ENCODE measurements at places on chromosomes 2 and 18.

- no peak for DNase-seq
Observed at GRCh38 chr2:3785220-3785889, 82.0 kb downstream of the DCDC2C start.

GRCh38 chr18:9715978-9716774, 8.1 kb downstream of the RAB31 start:
- DNase-seq: no peak

DNA sequence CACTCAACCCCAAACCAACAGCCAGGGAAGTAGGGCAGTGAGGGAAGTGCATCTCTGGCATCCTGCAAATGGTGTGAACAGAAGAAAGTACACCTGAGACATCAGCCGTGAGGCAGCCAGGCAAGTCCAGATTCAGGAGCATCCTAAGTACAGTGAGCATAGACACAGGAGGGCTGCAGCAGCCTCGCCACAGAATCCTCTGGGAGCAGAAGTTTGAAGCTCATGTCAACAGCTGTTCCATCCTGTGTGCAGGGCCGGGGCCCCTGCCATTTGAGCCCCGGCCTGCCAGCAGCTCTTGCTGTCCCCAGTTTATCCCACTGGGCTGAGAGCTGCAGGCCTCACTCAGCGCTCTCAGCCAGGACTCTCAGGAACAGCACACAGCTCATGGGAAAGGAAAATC, 14.5 kb downstream of the LOXHD1 start:
- no peak for DNase-seq

DNA sequence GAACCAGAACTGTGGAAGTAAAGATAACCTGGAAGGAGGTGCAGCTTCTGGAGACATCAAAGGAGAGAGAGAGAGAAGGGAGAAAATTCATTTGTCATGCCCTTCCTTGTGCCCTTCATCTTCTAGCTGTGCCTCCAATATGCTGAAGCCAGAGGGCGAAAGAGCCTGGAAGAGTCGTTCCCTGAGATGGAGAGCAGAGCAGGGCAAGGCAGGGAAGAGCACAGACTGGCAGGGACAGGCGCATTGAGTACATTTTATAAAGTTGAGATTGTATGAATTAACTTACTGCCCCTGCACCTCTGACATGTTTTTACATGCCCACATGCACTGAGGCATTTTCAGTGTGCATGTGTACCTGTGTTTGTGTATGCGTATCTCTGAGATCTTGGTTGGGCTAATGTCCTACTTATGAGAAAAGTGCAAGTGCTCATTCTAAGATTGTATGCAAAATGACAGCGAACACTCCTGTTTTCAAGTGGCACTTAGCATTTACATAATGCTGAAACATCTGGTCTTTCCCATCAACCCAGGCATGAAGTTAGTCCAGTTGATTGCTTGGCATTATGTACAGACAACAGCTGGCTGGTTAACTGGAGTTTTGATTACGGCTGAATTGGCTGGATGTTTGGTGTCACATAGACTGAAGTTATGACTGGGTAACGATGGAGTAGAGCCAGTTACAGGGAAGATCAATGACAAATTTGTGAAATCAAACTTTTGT, 23.7 kb upstream of the MMADHC start:
- peak; percentile 27 for DNase-seq

- DNase-seq: no peak
Observed at GRCh38 chr18:34801774-34802173, 91.7 kb downstream of the DTNA start.

- DNase-seq: no peak
Observed at GRCh38 chr2:96801786-96802595, 14.1 kb upstream of the CNNM3 start.

- DNase-seq: no peak
Observed at GRCh38 chr18:69840445-69840844, 107.2 kb downstream of the CD226 start.

DNA sequence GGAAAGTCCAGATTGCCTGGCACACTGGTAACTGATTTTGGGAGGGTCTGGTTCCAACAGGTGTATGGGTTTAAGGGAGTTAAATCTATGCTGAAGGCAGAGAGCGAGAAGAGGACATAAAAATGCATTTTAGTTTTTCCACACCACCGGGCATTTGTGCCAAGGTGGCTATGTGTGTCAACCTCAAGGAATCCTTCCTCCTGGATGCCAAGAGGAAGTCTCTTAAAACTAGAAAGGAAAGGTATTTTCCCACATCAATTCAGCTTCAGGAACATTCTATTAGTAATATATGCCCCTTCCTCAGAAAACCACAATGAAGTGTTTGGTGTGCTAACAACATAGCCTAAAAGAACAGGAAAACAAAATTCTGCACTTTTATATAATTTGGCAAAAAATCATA, 5.4 kb upstream of the GAREM1 start:
- DNase-seq: no peak

DNA sequence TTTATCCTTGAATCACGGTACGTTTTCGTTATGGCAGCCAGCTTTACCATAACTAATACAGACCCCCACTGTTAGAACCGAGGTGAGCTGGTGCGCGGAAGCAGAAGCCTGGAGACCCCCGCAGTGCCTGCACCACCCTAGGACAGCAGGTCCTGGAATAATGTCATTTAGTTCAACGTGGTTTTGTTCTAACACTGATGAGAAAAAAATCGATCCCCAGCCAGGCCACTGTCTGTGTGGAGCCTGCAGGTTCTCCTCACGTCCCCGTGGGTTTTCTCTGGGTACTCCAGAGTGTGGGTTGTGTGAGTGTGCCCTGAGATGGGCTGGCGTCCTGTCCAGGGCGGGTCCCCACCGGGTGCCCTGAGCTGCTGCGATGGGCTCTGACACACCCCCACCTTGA, 69.9 kb upstream of the ST3GAL5 start:
- DNase-seq: no peak

- DNase-seq: no peak
Observed at GRCh38 chr2:152019732-152020131, 79.1 kb downstream of the CACNB4 start.

- DNase-seq: no peak
Observed at GRCh38 chr2:64987956-64988419, 1.2 kb upstream of the SLC1A4 start.

DNA sequence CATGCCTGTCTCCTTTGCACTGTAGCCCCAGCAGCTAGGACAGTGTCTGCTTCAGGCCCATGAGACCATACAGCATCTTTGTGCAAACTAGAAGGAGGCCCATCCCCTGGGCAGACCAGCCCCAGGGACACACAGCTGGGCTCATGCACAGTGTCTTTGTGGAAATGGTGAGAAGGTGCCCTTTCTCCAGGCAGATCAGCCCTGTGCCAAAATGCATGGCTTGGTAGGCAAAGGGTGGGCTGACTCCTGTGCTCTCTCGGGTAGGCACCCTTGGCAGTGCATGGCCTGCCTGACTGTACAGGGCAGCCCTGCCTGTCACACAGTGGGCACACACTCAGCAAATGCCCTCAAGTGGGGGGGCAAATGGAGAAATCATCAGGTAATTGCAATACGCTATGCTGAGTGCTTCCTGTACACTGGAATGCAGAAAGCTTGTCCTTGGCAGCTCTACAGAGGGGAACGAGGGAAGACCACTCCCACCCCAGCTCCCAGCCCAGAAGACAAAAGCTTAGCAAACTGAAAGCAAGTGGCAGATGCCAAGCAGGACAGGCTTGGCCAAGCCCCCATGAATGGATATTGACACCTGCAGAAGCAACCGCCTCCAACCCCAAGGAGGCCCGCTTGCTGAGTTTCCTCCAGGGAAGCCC, 21.6 kb downstream of the TNS1 start:
- no peak for DNase-seq

- DNase-seq: no peak
Observed at GRCh38 chr2:190640117-190640516, 8.8 kb upstream of the NAB1 start.

DNA sequence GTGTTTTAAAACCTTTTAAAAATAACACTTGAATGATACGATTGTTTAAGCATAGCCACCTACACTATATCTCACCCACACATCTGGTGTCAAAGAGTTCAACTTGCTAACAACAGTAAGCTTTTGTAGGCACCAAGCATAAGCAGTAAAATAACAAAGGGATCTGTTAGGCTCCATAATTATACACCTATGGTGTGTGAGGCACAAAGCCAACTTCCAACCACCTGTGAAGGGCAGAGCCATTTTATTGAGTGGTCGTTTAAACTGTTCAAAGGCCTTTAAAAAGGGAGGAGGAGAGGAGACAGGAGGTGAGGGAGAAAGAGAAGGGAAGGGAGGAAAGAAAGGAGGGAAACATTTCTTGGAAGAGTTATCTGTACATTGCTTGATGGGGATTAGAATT, 27.9 kb downstream of the NEMP2 start:
- DNase-seq: peak; percentile 94

GRCh38 chr2:40197121-40197520, 254.8 kb downstream of the SLC8A1 start:
- DNase-seq: no peak

DNA sequence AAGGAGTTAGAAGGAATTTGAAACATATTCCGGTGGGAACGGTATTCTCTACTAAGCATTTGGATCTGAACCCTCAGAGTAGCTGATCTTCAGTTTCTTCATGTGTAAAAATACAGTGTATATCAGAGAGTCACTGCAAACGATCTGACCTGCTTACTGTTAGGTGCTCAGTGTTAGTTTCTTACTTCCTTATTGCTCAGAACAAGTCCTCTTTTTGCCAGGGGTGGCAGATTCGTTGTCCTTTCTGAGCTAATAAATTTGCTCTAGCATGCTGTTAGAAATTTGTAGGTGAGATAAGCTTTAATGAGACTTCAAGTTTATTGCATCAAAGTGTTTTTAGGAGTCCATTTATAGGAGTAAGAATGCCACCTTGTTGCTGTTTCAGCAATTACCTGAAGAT, 15.8 kb downstream of the PLEKHA3 start:
- no peak for DNase-seq

DNA sequence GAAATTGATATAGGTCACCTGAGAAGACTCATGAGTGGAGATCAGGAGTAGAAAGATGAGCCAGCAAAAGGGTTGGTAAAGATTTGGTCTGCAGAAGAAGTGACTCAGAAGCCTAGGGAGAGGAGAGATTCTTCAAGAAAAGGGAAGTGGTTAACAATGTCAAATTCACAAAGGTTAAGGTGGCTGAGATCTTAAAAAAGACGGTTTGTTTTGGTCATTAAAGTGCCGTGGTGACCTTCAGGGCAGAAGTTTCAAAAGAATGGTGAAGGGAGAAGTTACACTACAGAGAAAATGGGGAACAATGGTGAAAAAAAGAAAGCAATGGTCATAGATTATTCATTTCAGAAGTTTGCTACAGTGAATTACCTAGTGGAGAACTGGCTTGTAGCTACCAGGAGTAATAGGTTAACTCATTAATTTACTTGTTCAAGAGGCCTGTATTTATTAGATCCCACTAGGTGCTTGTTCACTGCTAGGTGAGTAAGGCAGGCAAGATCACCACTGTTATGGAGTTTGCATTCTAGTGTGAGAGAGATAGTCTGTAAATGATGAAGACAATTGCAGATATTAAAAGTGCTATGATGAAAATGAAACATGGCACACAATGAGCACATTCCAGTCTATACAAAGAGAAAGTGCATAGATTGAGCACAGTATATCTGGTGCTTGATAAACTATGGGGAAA, 43.0 kb downstream of the FBXO48 start:
- no peak for DNase-seq

DNA sequence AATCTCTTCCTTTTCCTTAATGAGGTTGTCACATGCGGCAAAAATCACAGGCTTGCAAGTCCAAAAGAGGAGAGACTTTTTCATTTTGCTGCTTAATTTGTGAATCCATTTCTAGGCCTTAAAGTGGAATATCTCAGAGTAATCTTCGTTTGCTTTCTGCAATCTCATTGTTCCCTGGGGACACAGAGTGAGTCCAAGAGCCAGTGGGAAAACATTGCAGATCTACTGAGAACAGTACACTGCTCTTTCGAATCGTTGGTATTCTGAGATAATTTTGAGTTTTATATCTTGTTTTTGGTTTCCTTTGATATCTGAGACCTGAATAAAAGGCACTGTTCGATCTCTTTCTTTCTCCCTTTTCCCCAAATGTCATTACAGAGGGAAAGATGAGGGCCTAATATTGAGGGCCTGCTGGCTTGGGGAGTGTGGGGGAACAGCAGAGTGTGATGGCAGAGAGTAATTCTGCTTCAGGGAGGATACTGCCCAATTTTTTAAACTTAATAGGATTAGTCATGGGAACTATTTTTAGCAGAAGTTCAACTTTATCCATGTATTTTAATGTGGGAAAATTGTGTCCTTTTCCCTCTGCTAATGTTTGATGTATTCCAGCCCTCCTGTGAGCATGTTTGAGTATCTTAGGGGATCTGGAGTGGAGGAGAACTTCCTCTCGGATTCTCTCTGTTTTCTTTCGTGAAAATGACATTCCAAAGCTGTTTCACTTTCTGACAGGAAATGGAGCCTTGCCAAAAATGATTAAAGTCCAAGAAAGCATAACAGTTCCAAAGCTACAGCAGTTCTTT, 418.2 kb upstream of the ZEB2 start:
- DNase-seq: no peak

- no peak for DNase-seq
Observed at GRCh38 chr2:7927691-7928090, 754.2 kb upstream of the ID2 start.

DNA sequence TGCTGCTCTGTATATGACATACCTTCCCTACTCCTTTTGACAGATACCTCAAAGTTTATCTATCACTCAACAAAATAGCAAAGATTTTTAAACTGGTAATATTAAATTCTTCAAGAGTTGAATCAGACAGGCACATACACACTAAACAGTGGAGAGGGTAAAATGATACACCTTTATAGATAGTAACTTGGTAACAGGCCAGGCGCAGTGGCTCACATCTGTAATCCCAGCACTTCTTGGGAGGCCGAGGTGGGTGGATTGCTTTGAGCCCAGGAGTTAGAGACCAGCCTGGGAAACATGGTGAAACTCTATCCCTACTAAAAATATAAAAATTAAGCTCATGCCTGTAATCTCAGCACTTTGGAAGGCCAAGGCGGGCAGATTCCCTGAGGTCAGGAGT, 23.2 kb downstream of the ASXL2 start:
- no peak for DNase-seq

GRCh38 chr2:117785740-117786139, 28.8 kb upstream of the DDX18 start:
- peak; percentile 76 for DNase-seq

DNA sequence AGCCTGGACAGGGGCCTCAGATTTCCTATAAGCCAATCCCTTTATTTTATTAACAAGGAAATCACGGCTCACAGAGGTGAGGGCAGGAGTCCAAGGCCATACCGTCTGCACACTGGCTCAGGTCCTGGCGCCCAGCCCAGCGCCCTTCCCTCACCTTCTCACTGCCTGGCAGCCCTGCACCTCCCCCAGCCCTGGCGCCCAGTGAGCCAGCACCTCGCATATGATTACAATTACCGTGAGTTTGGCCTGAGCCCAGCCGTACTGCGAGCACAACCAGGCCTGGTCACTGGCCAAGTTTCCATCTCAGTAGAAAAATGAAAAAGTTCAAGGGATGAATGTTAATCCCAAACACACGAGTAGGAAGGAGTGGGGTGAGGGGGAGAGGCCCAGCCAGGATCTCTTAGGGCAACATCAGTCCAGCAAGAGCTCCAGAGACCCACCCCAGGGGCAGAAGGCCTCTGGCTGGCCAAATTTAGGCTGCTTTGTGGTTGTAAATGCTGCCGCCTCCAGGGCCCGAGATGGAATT, 68.4 kb downstream of the MCFD2 start:
- peak; percentile 44 for DNase-seq

All from NCI-H345 (cell line).